ENCODE measurements at places on chromosomes 3 and 15.

- no peak for DNase-seq
Observed at GRCh38 chr3:14872706-14873105, 53.9 kb downstream of the FGD5 start.

GRCh38 chr15:78617516-78617915 is 3.3 kb downstream of the CHRNA3 start:
- DNase-seq: no peak

- no peak for DNase-seq
Observed at GRCh38 chr3:35670408-35670965, 31.2 kb downstream of the ARPP21 start.

- peak; percentile 56 for DNase-seq
Observed at GRCh38 chr3:119580067-119580760, 922 bp downstream of the ADPRH start.

GRCh38 chr3:172034786-172035685 is 4.3 kb upstream of the FNDC3B start:
- peak; percentile 46 for DNase-seq

- DNase-seq: no peak
Observed at GRCh38 chr3:197547306-197548011, 8.3 kb downstream of the BDH1 start.

DNA sequence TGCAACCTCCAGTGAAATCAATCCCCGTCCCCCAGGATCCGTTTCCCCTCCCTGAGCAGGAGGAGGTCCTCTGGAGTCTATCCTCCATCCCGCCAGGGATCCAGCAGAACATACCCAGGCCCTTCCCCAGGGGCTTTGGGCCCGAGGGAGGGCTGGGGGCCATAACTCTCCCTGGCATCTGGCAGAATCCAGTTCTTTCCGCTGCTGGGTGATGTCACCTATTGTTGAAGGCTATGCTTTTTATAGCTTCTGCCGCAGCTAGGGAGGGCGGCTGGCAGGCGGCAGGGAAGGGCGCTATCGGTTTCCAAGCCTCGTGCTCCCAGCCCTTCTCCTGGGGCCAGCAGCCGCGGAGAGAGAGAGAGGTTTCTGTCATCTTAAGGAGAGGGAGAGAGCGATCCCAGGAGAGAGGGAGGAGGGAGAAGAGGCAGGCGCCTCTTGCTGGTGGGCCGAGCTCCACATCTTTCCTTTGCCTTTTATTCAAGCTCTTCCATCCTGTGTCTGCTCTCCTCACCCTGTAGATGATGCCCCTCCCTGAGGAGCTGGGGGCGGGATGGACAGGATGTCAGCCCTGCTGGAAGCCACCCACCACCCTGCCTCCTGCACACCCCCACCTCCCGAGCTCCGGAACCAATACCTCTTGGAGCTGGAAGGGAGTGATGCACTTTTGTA is 120.1 kb downstream of the ANP32A start:
- DNase-seq: no peak

- no peak for DNase-seq
Observed at GRCh38 chr3:194447161-194447560, 39.6 kb downstream of the ATP13A3 start.

DNA sequence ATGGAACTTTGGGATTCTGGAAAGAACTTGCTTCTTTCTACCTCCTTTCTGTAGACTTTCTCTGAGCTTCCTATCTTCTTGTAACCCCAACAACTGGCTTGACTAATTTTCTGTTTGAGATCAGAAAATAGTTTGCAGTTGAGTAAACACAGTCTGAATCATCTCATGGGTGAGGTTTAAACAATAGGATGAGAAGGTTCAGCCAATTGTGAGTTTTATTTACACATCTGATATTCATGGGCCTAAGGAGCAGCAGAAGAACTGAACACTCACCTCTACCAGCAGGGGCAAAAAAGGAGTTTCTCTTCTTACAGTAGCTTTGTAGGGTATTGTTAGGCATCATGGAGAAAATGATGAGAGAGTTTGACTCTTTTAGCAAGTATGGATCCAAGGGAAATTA is 54.2 kb downstream of the DTWD1 start:
- no peak for DNase-seq

GRCh38 chr3:167110901-167111300 is 269.2 kb downstream of the ZBBX start:
- DNase-seq: no peak

DNA sequence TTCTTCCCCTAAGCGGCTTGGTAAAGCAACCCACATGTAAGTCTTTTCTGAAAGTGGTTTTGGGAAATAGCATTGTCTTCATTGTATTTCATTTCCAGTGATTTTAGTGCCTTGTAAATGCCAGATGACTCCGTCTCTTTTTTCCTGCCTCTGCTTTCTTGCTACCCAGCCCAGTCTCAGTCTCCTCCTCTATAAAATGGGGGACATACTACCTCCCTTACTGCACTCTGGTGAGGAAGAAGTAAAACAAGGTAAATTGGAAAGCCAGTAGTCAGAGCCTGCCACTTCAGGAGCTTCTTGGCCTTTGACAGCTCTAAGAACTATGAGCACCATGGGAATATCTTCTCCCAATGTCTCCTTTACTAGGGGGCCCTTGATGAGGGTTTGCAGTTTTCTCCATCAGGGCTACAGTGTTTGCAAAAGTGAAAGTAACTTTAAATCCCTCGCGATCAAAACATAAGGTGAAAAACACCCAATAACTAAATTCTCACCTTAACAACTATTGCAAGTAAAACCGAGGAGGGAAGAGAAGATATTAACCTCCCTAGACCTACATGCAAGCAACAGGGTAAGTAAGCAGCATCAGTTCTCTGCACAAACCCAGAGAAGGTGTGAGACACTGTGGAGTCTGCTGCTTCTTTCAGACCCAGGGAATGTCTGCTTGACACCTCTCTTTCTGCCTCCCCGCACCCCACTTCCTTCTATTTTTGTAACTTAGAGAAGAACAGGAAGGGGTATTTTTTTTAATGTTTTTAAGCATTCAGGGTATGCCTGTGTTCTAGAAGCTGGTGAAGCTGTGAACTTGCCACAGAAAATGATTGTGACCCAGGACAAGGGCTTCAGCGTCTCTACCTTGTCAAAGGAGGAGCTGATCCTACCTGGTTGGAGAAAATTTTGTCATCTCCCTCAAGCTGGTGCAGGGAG is 159.1 kb upstream of the EOMES start:
- peak; percentile 42 for DNase-seq

- no peak for DNase-seq
Observed at GRCh38 chr3:133753779-133754164, 7.6 kb downstream of the TF start.

DNA sequence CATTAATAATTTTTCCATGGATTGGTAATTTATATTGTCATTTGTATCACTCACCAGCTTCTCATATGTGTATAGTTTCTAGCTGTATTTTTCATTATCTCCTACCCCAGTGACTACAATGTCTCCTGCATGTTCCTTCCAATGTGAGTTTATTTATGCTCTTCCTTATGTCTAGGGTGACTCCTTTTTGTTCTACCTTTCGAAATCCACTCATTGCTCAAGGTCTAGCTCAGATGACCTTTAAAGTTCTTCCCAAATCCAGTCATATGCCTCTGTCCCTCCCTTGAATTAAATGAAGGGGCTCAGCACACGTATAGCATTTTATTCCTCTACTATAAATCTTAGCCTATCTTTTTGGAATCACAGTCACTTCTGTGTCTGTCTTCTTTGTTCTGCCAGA is 53.0 kb downstream of the TMEM45A start:
- no peak for DNase-seq

DNA sequence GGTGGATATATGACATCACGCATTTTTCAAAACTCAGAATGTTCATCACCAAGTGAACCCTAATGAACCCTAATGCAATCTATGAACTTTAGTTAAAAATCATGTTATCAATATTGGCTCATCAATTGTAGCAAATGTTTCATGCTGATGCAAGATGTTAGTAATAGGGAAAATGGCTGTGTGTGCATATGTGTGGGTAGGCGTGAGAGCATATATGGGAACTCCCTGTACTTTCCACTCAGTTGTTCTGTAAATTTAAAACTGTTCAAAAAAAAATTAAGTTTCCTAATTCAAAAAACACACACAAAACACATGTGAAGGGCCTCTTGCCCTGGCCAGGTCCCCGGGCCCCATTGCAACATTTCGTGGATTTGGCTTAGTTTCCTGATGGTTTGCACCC is 89.7 kb upstream of the PROK2 start:
- DNase-seq: peak; percentile 51

DNA sequence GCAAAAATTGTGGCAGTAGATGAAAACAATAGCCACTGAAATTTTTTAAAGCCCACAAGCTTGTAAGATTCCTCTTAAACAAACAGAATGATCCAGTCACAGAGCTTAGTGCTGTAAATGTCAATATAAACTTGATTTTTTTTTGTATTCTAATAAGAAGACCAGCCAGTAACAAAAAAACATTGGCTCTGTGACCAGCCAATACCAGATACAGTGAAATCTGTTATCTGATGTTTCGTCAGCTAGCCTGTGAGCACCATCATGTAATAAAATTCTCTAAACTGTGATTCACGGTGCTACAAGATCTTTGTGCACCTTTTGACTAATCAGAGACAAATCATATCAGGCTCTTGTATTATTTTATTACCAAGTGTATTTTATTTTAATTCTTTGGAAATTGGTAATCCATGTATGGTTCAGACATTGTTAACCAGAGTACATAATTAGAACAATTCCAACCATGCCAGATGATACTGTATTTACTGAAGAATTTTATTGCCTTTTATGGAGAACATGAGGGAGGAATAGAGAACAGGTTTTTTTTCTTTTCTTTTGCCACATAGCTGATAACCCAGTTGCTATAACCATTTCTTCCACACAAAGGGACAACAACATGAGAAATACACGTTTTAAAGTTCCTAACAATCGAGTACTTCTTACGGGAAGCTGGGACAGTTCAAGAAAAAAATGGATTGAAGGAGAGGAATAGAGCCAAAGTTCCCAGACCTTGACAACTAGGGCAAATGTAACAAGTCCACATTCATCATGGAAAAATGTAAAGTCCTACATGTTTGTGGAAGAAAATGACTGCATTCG is 71.9 kb downstream of the FILIP1L start:
- DNase-seq: no peak

DNA sequence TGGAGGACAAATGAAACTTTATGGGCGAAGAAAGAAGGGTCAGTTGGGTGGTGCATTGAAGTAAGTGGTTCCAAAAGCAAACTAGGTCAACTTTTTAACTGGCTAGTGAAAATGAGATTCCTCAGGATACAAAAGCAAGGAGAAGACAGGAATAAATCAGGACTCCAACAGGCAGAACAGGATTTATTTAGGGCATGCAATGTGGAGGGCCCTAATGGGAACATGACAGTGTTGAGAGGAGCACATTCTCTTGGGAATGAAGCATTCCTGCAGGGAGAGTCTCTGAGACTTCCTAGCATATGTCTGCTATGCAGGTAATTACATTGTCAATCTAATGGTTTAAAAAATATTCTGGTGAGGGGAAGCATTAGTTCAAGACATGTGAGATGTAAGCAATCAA is 8.7 kb downstream of the NPAP1 start:
- no peak for DNase-seq

- no peak for DNase-seq
Observed at GRCh38 chr15:61721418-61721817, 338.8 kb downstream of the VPS13C start.

GRCh38 chr3:180275176-180275575 is 238.4 kb upstream of the PEX5L start:
- no peak for DNase-seq

DNA sequence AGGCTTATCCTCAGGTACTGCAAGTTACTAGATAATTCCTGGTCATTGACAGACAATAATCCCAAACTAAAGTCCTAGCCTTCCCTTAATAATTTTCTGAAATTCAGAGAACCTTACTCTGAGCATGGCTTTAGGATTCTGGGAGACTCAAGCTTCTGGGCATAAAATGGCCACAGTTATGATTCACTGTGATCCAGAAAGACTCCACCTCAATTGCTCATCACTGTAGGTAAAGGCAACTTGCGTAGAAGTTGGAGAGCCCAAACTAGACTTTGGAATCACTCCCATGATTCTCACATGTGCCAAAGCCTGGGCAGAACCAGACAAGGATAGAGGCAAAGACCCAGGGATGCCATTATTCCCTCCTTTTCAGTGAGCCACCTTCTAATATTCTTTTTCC is 195.3 kb downstream of the OSBPL10 start:
- no peak for DNase-seq

GRCh38 chr15:88654430-88655102 is 15.8 kb downstream of the ISG20 start:
- no peak for DNase-seq

GRCh38 chr3:151905647-151906046 is 32.2 kb downstream of the SUCNR1 start:
- no peak for DNase-seq

DNA sequence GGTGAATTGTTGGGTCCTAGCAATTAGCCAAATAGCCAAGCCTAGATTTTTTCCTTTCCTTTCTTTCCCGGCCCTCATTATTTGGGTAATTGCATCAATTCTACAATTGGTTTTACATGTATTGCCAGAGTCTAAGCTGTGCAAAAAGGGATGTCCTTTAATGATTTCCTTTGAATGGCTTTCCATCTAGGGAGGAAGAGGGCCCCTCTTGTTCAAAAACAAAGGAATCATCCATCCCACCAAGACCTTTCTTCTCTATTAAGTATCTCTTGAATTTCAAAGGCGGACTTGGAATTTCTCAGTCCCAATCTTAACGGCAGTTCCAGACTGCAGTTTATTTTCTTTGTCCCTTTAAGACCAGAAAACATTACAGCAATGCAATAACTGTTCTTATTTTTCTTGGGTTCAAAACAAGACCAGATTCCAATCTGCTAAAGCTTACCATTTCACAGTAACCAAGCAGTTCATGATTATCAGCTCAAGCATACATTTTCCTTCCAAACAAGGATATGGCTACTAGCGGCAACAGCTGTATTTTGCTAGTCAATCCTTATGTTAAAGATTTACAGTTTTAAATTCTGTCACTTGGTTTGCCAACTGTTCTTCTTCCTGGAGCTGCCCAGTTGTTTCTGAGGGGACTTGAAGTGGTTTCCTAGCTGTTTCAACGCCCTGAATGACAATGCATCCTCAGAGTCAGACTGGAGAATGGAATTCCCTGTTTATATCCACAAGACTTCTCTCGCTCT is 91.4 kb upstream of the LRIG1 start:
- no peak for DNase-seq

- DNase-seq: no peak
Observed at GRCh38 chr3:71035886-71036285, 547.6 kb downstream of the FOXP1 start.

DNA sequence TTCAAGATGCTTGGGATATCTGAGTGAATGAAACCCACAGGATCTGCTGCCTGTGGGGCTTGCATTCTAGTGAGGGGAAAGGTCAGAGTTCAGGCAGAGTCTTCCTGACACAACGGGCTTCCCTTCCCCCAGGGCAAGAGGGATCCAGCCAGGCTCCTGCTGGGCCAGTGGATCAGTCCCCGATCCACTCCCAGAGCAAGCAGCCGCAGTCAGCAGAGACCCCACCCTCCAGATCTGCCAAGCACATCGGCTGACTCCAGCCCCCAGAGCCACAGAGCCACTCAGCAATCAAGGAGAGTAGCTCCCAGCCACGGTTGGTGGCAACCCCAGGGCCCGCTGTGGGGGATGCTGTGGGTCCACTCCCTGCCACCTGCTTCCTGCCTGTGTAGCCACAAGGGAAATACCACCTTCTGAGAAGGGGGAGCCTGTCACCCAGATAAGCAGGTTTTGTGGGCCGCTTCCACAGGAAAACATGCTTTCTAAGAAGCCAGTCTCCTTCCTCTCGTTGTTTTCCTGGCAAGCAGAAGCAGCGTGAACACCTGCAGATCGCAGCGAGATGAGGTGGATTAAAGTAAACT is 44.9 kb downstream of the CPN2 start:
- DNase-seq: peak; percentile 23

Data from AML-193 (cell line).